ENCODE measurements at places on chromosomes 1 and 21. TPM values are rescaled to one million over a fixed set of nuclear protein-coding genes. Genes with fewer than 3 reads are reported as not detected.

GRCh38 chr1:234720709-234721441 is 110.9 kb upstream of the IRF2BP2 start:
- DNase-seq: no peak
- H3K36me3 ChIP-seq: no peaks in the 10 kb centered on the region
- no peak overlapping the region for H3K4me3 ChIP-seq
- H3K27ac ChIP-seq: no peak overlapping the region

The CFH gene
- 0.93 TPM for total RNA-seq

DNA sequence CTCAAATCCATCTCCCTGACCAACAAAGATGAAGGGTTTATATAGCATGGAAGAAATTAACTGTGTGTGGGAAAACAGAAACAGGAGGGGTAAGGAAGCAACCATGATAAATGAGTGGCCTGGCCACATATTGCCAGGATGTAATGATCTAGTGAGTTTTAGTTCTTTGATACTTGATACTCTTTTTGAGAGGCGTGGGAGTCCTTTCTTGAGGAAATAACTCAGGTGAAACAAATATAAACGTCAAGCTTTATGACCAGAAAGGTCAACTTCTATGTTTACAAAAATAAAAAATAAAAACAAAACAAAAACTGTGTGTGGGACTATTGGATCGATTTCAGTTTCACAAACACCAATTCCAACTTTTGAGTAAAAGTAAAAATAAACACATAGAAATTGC is 860.8 kb upstream of the B3GALT2 start:
- no peak for DNase-seq
- H3K36me3 ChIP-seq: no peaks in the 10 kb centered on the region
- no peaks in the 10 kb centered on the region for H3K27me3 ChIP-seq
- no peak overlapping the region for H3K4me3 ChIP-seq
- H3K4me1 ChIP-seq: peaks cover 14% of the 10 kb centered on the region

The ATP1A4 gene
- total RNA-seq: not detected

DNA sequence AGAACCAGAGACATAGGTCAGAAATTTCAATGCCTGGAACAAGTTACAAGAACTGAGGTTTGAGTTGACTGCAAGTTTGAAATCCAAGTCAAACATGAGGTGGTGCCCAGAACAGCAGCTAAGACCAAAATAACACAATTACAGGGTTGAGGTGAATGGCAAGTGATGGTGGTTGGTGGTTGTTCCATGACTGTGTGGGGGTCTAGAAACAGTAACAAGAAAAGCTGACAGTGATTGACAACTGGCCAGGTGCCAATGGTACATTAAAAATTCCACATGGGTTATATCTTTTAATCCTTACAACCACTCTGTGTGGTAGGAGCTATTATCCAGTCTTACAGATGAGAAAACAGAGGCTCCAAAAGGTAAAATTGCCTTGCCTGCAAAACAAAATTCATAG is 32.0 kb downstream of the RIMS3 start:
- no peaks in the 10 kb centered on the region for H3K27me3 ChIP-seq
- peaks cover 16% of the 10 kb centered on the region for H3K4me1 ChIP-seq
- no peak overlapping the region for H3K27ac ChIP-seq
- no peak for DNase-seq

The PGLYRP4 gene
- not detected for total RNA-seq

The HSD11B1 gene
- 0.59 TPM for total RNA-seq
